ENCODE measurements at places on chromosomes 7 and 10.
A peak's percentile ranks its signal among the peaks of the same experiment; 100 is the strongest.

DNA sequence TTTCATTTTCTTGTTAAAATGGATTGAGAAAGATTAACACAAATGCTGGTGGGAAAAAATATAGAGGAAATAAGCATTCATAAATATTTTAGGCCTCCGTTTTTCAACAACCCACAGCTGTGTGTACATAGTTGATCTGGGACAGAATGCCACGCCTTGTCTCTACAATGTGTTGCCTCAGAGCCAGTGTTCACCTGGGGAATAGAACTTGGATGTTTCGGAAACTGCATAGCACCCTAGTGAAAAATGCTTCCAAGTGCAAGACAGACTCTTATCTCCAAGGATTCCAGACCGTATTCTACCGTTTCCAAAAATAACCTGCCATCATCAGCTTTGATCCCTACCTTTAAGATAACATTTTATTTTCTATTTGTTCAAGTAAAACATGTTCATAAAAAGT is 260.9 kb downstream of the SDK1 start:
- no peak for DNase-seq

- DNase-seq = no peak
Observed at GRCh38 chr7:23107781-23108180, 2.2 kb downstream of the KLHL7 start.

DNA sequence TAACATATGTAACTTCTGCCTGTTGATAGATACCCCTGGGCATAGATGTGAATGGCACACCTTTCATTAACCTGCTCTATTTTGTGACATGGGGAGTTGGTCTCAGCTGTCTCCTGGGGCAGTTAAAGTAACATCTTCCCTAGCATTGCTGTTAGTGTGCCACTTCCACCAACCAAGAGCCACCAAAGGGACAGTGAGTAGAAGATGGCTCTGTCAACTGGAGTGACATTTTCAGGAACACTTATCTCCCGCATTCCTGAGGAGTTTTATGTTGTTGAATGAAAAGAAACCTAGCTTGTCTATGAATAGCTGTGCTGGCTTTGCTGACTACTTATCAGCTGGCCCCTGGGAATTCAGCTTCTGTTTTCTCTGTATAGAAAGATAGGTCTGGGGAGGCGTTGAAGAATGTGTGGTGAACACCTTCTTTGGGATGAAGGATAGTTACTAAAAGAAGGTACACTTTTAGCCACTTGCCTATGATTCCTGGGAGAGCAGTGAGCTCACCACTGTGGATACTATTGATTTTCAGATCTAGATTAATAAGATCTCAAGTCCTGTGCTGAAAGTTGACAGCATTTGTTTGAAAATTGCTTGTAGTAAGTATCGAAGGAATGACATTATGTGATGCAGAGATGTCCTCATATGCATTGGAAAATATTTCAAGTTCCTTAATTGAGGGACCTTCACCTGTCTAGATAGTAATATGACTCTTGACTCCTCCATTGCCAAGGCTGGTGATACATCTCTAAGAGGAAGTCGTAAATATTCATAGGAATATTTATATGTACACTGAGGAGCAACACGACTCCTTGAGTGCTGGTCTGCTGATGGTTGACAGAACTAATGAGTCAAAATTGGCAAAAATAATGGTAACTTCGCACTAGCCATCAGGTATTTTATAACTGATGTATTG is 7.6 kb downstream of the STARD3NL start:
- no peak for DNase-seq

- DNase-seq = no peak
Observed at GRCh38 chr7:12722636-12723605, 35.5 kb downstream of the ARL4A start.

DNA sequence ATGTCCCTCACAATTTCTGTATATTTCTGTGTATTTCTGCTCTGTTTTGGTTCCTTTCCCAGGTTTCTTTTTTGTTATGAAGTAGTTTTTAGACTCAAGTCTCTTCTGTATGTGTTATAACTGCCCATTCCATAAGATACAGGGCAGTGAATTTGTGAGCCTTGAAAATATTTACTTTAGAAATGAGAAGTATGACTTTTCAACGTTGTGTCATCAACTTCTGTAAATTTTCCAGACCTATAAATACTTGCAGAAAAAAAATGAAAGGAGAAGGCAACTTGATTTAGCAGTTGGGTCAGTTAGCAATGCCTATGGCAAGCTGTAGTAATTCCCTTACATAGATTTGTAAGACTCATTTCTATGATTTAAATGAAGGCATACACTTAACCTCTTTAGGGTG is 11.5 kb downstream of the EGFR start:
- DNase-seq = no peak

DNA sequence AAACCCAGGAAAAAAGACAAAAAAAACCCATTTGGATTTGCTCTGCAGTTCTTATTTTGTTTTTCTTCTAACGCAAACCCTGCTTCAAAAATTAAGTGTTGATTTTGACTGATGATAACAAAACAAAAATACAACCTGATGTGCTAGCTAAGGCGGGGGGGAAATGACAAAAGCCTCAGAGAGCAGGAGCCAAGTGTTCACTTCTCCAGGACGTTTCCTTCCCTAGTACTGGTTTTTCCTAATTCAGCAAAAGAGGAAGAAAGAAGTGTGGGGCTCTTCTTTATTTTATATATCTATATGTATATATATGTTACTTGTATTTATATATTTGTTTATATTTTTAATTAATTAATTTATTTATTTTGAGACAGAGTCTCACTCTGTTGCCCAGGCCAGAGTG is 28.0 kb downstream of the SNX10 start:
- DNase-seq = no peak

- no peak for DNase-seq
Observed at GRCh38 chr7:55036950-55037736, 18.3 kb downstream of the EGFR start.

GRCh38 chr10:110758898-110759297 is 112.8 kb upstream of the PDCD4 start:
- no peak for DNase-seq

DNA sequence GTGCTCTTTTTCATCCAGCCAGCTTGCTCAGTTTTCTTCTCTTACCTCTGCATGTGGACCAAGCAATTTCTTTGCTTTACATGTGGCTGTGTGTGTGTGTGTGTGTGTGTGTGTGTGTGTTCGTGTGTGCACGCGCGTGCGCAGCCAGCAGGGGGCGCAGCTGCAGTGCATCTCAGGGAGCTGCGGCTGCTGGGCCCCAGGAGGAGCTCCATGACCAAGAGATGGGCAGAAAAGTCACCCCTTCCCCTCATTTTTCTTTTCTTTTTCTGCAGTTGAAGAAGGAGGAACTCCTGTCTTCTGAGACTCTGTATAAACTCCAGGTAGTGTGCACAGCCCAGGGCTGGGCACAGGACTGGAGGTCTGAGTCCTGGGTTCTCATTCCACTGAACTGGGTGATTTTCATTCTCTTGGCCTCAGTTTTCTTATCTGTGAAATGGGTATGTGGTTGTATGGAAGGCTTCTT is 41.8 kb downstream of the BLNK start:
- peak; percentile 75 for DNase-seq

GRCh38 chr7:36763132-36763816 is 39.0 kb upstream of the AOAH start:
- no peak for DNase-seq

- no peak for DNase-seq
Observed at GRCh38 chr10:112957640-112958092, 7.6 kb downstream of the TCF7L2 start.

- no peak for DNase-seq
Observed at GRCh38 chr7:2199528-2199927, 33.2 kb downstream of the MAD1L1 start.

- no peak for DNase-seq
Observed at GRCh38 chr10:80410578-80411145, 2.3 kb downstream of the PRXL2A start.

- peak; percentile 47 for DNase-seq
Observed at GRCh38 chr10:101354328-101355071, 535 bp downstream of the BTRC start.

GRCh38 chr7:104914421-104914820 is 99.6 kb upstream of the KMT2E start:
- DNase-seq = no peak

- no peak for DNase-seq
Observed at GRCh38 chr7:1688542-1688941, 18.5 kb downstream of the ELFN1 start.

- DNase-seq = no peak
Observed at GRCh38 chr7:36526863-36527548, 137.3 kb downstream of the ANLN start.

- DNase-seq = no peak
Observed at GRCh38 chr7:11436316-11436715, 395.7 kb downstream of the THSD7A start.

DNA sequence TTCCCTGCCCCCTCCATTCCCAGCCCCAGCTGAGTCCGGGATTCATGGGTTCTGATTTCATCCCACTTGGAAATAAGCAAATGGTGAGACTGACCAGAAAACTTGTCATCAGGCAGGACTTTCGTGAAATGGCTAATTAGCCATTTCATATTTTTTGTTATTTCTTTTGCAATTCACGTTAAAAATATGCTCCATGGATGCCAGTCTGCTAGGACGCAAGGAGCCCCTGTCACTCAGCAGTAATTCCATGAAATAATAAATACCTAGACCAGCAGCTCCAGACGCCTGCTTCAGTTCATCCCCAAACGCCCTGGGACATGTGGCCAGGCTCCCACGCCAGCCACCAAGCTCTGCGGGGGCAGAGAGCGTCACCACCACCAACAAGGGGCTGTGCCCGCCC is 111.0 kb downstream of the TRIL start:
- no peak for DNase-seq

GRCh38 chr10:132588301-132589013 is 50.9 kb downstream of the INPP5A start:
- DNase-seq = no peak

- no peak for DNase-seq
Observed at GRCh38 chr10:23051855-23052331, 43.5 kb upstream of the MSRB2 start.

GRCh38 chr10:45229823-45230222 is 85.6 kb downstream of the OR13A1 start:
- no peak for DNase-seq

DNA sequence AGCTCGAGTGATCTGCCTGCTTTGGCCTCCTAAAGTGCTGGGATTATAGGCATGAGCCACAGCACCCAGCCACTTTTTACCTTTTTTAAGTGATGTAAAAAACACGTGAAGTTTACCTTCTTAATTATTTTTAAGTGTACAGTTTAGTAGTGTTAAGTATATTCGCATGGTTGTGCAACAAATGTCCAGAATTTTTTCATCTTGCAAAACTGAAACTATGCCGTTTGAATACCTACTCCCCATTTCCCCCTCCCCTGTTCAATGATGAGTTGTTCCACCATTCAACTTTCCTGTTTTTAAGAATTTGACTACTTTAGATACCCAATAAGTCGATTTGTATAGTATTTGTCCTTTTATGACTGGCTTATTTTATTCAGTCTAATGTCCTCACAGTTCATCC is 10.9 kb downstream of the NRBF2 start:
- DNase-seq = no peak

- DNase-seq = no peak
Observed at GRCh38 chr10:124568848-124569622, 107.4 kb downstream of the LHPP start.

DNA sequence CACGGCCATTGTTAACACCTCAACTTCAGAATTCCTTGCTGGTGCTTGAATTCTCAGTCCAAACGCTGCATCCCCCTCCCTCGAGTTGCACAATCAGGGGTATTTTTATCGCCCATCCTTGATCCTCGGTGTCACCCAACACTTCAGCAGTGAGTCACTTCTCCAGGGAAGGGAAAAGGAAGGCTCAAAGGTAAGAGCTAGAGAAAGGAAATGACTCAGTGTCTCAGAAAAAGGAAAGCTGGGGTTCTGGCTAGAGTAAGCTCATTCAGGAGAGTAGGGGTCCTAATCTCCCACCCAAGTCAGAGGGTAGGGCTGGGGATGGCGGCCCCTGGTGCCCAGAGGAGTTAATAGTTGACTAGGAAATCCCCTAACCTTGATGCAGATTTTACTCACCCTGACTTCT is 39.8 kb upstream of the TRIM8 start:
- no peak for DNase-seq

- no peak for DNase-seq
Observed at GRCh38 chr7:151366166-151366879, 24.7 kb downstream of the NUB1 start.

DNA sequence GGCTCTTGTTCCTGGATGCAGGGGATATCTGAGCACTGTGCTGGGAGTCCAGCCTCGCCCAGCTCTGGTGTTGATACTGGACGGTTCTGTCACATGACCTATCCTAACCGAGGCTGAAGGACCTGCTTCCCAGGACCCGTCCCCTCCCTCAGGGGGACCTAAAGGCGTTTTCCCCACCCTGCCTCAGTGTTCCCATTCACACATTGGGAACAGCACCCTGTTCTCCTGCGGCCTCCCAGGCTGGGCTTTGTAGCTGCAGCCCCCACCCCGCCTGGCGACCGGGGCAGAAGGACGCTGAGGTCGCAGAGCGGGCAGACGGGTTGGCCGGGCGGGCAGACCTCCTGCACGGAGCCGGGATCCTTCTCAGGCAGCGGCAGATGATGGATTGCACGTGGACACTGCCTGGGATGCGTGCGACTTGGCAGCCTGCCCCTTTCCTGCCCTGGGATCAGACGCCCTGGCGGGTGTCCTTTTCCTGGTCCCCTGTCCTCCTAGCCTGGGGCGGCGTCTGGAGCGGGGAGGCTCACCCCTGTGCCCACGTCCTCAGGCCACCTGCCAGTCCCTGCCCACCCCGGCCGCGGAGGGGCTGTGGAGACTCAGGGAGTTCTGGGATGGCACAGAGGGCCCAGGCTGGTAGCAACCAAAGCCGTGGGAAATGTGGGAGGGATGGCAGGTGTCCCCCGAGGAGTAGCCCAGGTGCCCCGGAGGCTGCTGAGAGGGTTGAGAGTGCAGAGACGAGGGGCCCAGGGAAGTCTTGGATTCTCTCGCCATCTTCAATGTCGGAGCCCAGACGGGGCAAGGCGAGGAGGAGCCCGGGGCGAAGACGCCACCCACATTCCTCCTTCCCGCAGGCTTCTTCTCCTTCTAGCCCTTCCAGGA is 17.2 kb upstream of the PSMG3 start:
- DNase-seq = no peak

DNA sequence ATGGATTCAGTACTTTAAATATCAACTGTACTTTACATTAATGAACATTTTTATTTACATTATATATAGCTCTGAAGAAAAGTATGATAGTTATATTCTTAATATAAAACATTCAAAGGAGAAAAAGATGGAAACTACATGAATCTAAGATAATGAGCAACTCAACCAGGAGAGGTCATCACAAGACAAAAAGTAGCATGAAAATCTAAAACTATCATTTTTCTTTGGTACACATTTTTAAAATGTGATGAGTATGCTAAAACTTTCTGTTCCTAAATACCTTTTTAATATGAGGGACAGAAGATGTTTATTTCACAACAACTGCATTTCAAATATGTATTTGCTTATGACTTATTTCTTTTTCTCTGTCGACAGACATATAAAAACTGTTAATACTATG is 2.4 kb downstream of the CNTNAP2 start:
- DNase-seq = no peak

GRCh38 chr10:75726522-75727483 is 295.4 kb downstream of the LRMDA start:
- DNase-seq = no peak

All from activated naive CD4-positive, alpha-beta T cell treated with anti-CD3 and anti-CD28 coated beads, Interleukin-2, amount 50 U/mL, for 16 hours (primary cell).